Epithelial cell of umbilical artery (primary cell): ENCODE measurements at places on chromosomes 6 and 20. TPM values are rescaled to one million over a fixed set of nuclear protein-coding genes. Genes with fewer than 3 reads are reported as not detected.

CRISP3 gene
- total RNA-seq: not detected in 2 replicates

SGK2 gene
- total RNA-seq: not detected in 2 replicates

LY6G6F gene
- total RNA-seq: not detected in 2 replicates

BPIFB6 gene
- not detected in 2 replicates for total RNA-seq

CDH4 gene
- under 0.01 and 0.46 TPM in 2 replicates for total RNA-seq

KHDRBS2 gene
- total RNA-seq: not detected in 2 replicates

SIM1 gene
- total RNA-seq: under 0.01 and 0.15 TPM in 2 replicates

MICA gene
- 37.1 and 59.1 TPM in 2 replicates for total RNA-seq

ERVFRD-1 gene
- not detected in 2 replicates for total RNA-seq

ISM1 gene
- not detected in 2 replicates for total RNA-seq

TFAP2D gene
- total RNA-seq: not detected in 2 replicates

ZNF133 gene
- 14.3 and 20.8 TPM in 2 replicates for total RNA-seq

SMIM13 gene
- 15.3 and 16.3 TPM in 2 replicates for total RNA-seq

KCNG1 gene
- 1.8 and 3.2 TPM in 2 replicates for total RNA-seq

USP49 gene
- 0.97 and 2.7 TPM in 2 replicates for total RNA-seq

FAM217A gene
- not detected in 2 replicates for total RNA-seq

ADGRF5 gene
- 2.9 and 7.6 TPM in 2 replicates for total RNA-seq

HLA-DRA gene
- not detected in 2 replicates for total RNA-seq

ADAM33 gene
- 0.32 and 0.76 TPM in 2 replicates for total RNA-seq

ULBP2 gene
- 6.8 and 9.6 TPM in 2 replicates for total RNA-seq

MAS1L gene
- total RNA-seq: not detected in 2 replicates

KIAA1755 gene
- total RNA-seq: under 0.01 and 0.30 TPM in 2 replicates

TPD52L1 gene
- total RNA-seq: 2.3 and 4.0 TPM in 2 replicates

ATP9A gene
- 21.4 and 25.4 TPM in 2 replicates for total RNA-seq

COL10A1 gene
- not detected in 2 replicates for total RNA-seq

CCN6 gene
- not detected in 2 replicates for total RNA-seq

RSPO4 gene
- total RNA-seq: not detected in 2 replicates

FAM83C gene
- total RNA-seq: not detected in 2 replicates

THBD gene
- 11.7 and 32.7 TPM in 2 replicates for total RNA-seq

NKAIN4 gene
- total RNA-seq: not detected in 2 replicates

ACTL10 gene
- total RNA-seq: 3.6 and 4.0 TPM in 2 replicates

GPR6 gene
- total RNA-seq: not detected in 2 replicates

BTN1A1 gene
- not detected in 2 replicates for total RNA-seq

OGFR gene
- 28.3 and 80.9 TPM in 2 replicates for total RNA-seq

ESF1 gene
- 18.8 and 20.5 TPM in 2 replicates for total RNA-seq

RBPJL gene
- not detected in 2 replicates for total RNA-seq

HCK gene
- total RNA-seq: not detected in 2 replicates

STX11 gene
- 4.5 and 9.9 TPM in 2 replicates for total RNA-seq

COL21A1 gene
- 0.65 and 1.8 TPM in 2 replicates for total RNA-seq

BMP2 gene
- total RNA-seq: 10.2 and 15.6 TPM in 2 replicates

STK35 gene
- total RNA-seq: 15.3 and 16.4 TPM in 2 replicates

CRIP3 gene
- not detected in 2 replicates for total RNA-seq

CFAP206 gene
- total RNA-seq: 0.30 and 0.65 TPM in 2 replicates

ME1 gene
- total RNA-seq: 6.8 and 10.5 TPM in 2 replicates

COL9A3 gene
- 0.30 and 0.97 TPM in 2 replicates for total RNA-seq

TAGAP gene
- total RNA-seq: not detected in 2 replicates

RHAG gene
- total RNA-seq: not detected in 2 replicates

APCDD1L gene
- 3.6 and 6.5 TPM in 2 replicates for total RNA-seq
